ENCODE measurements at places on chromosomes 11 and 22. TPM values are rescaled to one million over a fixed set of nuclear protein-coding genes. Genes with fewer than 3 reads are reported as not detected.

GSTT2B gene
- total RNA-seq, result 2.1 TPM

ALDH3B1 gene
- total RNA-seq, result 0.23 TPM

CBLIF gene
- total RNA-seq, result not detected

DNA sequence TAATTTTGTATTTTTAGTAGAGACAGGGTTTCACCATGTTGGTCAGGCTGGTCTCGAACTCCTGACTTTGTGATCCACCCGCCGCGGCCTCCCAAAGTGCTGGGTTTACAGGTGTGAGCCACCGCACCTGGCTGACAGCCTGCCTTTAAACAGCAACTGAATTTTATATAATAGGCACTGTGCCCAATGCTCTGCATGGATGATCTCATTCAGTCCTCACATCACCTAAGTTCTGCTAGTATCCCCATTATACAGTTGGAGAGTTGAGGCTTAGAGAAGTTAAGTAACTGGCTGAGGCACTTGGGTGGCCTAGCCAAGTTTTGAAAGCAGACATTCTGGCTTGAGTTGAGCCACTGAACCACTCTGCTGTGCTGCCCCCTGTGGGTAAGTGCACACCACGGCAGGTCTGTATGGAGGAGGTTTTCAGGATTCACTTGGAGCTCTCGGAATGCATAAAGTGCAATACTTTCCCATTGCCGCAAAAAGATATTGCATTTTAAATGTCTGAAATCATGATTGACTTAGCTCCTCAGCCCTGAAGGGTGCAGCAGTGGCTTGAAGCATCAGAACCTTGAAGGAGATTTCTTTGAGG is 112.4 kb downstream of the LDLRAD3 start:
- H3K36me3 ChIP-seq, result peaks cover 10% of the 10 kb centered on the region
- DNase-seq, result peak; percentile 47
- H3K4me3 ChIP-seq, result no peak overlapping the region
- no peaks in the 10 kb centered on the region for H3K27me3 ChIP-seq
- H3K4me1 ChIP-seq, result peaks cover 27% of the 10 kb centered on the region

- H3K27me3 ChIP-seq, result peaks cover 48% of the 10 kb centered on the region
- no peak overlapping the region for H3K27ac ChIP-seq
- H3K4me3 ChIP-seq, result no peak overlapping the region
- peaks cover 8% of the 10 kb centered on the region for H3K4me1 ChIP-seq
Measured at GRCh38 chr11:119152604-119153003, 3.8 kb downstream of the ABCG4 start.

DNA sequence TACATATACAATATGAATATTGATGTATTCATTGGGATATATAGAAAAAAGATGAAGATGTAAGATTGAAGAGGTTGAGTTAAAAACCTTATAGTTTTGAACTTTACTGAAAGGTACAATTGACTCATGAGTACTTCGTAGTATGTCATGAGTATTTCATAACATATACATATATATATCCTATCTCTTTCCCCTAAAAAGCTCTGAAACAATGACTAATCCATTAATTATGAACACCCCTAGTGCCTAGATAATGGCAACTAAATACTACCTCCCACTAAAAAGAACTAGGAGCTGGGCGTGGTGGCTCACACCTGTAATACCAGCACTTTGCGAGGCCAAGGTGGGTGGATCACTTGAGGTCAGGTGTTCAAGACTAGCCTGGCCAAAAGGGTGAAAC is 31.5 kb downstream of the SLC35F2 start:
- H3K4me3 ChIP-seq, result no peak overlapping the region
- no peak for DNase-seq
- H3K4me1 ChIP-seq, result no peaks in the 10 kb centered on the region
- H3K36me3 ChIP-seq, result no peaks in the 10 kb centered on the region
- H3K27me3 ChIP-seq, result no peaks in the 10 kb centered on the region

DNA sequence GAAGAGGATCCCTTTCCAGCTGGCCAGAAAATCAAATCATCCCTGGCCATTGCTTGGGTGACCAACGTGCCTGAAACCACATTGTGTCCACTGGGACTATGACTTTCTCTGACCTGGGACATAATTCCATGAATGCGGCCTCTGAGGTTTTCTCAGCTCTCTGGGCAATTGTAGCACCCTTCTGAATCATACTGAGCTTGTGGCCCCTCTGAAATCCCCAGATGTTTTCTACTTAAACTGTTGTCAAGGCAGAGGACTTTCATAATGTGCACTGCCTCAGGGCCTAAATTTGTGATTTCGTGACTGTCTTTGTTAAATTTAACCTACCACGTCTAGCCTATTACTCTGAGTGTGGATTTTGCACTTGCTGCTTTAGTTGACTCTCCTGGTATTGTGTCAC is 321.1 kb upstream of the PLET1 start:
- H3K4me3 ChIP-seq, result no peak overlapping the region
- H3K27me3 ChIP-seq, result peaks cover 2% of the 10 kb centered on the region
- no peak overlapping the region for H3K27ac ChIP-seq
- no peaks in the 10 kb centered on the region for H3K36me3 ChIP-seq
- no peaks in the 10 kb centered on the region for H3K4me1 ChIP-seq
- DNase-seq, result no peak

- no peaks in the 10 kb centered on the region for H3K27me3 ChIP-seq
- no peak overlapping the region for H3K27ac ChIP-seq
- no peak overlapping the region for H3K4me3 ChIP-seq
- DNase-seq, result no peak
Measured at GRCh38 chr11:95035316-95035715, 10.3 kb downstream of the KDM4E start.

- H3K36me3 ChIP-seq, result no peaks in the 10 kb centered on the region
- H3K4me3 ChIP-seq, result no peak overlapping the region
- peaks cover 21% of the 10 kb centered on the region for H3K27me3 ChIP-seq
- peaks cover 18% of the 10 kb centered on the region for H3K4me1 ChIP-seq
- DNase-seq, result peak; percentile 77
Measured at GRCh38 chr11:14249121-14249963, 109.6 kb downstream of the RRAS2 start.

DNA sequence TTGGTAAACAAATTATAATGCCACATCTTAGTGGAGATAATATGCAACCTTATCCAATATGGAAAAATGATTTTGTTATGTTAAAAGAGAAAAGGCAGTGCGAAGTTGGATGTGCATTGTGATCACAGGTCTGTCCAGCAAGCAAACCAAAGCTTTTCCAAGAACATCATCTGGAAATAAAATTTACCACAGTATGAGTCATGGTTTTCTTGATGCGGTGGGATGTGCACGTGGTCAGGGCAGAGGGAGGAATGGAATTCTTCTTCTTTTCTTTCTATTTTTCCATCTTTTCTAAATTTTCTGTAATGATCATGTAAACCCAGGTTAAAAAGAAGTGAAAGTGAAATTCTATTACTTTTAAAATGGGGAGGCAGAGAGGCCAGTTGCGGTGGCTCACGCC is 169.8 kb downstream of the C11orf91 start:
- no peak overlapping the region for H3K27ac ChIP-seq
- H3K27me3 ChIP-seq, result no peaks in the 10 kb centered on the region
- H3K4me3 ChIP-seq, result no peak overlapping the region
- H3K36me3 ChIP-seq, result no peaks in the 10 kb centered on the region
- no peak for DNase-seq
- peaks cover 3% of the 10 kb centered on the region for H3K4me1 ChIP-seq

DNA sequence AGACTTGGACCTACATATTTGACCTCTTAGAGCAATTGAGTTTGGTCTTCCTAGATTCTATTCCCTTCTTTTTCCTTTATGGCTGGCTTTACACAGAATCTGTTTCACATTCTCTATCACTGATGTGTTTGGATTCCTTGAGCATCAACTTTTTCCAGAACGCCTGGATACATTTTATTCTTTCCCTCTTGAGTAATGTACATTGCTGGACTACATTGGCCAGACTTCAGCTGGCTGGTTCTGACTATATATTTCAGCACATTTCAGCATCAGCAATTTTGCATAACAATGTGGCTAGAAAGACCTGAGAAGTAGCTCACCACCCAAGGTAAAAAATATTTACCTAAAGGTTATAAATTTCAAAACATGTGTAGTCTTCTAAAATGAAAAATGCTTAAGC is 2198.2 kb upstream of the RAG2 start:
- DNase-seq, result no peak
- no peaks in the 10 kb centered on the region for H3K36me3 ChIP-seq
- H3K27ac ChIP-seq, result no peak overlapping the region
- no peaks in the 10 kb centered on the region for H3K27me3 ChIP-seq
- no peaks in the 10 kb centered on the region for H3K4me1 ChIP-seq
- H3K4me3 ChIP-seq, result no peak overlapping the region

DNA sequence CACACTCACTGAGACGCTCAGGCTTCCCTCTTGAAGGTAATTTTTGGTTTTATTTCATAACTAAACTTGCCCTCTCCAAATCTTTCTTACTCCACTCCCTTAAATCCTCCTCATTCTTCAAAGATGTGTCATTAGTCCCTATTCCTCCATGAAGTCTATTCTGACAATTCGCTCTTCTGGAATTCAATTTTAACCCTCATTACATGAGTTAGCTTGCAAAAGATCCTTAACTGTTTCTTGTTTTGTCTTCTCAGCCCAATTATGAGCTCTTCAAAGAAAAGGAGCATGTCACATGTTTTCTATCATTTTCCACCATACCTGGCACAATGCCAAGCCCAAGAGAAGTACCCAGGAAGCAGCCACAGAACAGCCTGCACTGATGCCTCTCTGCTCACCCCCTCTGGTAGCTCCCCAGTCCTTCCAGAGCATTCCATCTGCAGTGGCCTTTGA is 13.0 kb downstream of the GALNT18 start:
- no peak for DNase-seq
- H3K4me1 ChIP-seq, result peaks cover under 1% of the 10 kb centered on the region
- peaks cover 2% of the 10 kb centered on the region for H3K27me3 ChIP-seq
- no peaks in the 10 kb centered on the region for H3K36me3 ChIP-seq
- H3K4me3 ChIP-seq, result no peak overlapping the region

DNA sequence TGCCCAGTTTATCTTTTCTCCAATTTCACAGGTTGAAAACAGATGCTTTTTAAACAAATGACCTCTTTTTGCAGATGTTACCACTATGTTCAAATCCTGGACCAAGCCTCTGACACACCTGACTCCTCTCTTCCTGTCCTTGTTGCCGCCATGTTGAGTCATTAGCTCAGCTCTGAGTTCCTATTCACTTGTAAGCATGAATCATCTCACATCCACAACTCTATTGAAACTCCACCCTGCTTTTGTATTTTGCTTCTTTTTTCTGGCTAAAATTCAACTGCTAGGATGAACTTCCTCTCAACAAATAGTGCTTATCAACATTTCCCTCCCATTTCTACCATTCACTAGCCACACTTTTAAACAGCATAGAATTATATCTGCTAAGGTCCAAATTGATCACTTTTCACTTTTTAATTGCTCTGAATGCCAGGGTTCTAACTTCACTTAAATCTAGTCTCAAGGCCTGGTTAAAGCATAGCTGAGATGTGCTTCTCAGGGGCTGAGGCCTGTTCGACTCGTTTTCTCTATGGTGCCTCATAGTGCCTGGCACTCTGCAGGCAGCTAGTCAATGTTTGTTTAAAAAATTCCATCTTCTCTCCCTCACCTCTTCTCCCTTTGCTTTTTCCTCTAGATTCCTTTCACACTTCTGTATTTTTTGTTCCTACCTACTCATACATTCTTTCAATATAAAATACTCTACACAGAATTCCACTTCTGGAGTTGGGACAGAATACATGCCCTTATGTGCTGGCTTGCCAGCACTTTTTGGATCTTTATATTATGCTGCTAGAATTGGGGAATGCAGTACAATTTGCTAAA is 3.9 kb downstream of the JOSD1 start:
- no peak for DNase-seq
- peak overlapping the region; percentile 3 for H3K27ac ChIP-seq
- peaks cover 50% of the 10 kb centered on the region for H3K4me1 ChIP-seq
- peak overlapping the region; percentile 94 for H3K4me3 ChIP-seq

IL17REL gene
- total RNA-seq, result 0.07 TPM

MCHR1 gene
- 1.3 TPM for total RNA-seq

GRCh38 chr22:30813936-30814335 is 119.3 kb downstream of the OSBP2 start:
- H3K27ac ChIP-seq, result no peak overlapping the region
- H3K4me1 ChIP-seq, result no peaks in the 10 kb centered on the region
- no peak overlapping the region for H3K4me3 ChIP-seq

GRCh38 chr11:36343436-36343835 is 47.3 kb downstream of the PRR5L start:
- no peaks in the 10 kb centered on the region for H3K27me3 ChIP-seq
- H3K27ac ChIP-seq, result no peak overlapping the region
- H3K4me3 ChIP-seq, result no peak overlapping the region
- DNase-seq, result no peak

MARK2 gene
- 42.4 TPM for total RNA-seq

GRCh38 chr11:7522121-7522520 is 8.3 kb downstream of the PPFIBP2 start:
- no peak overlapping the region for H3K4me3 ChIP-seq
- H3K4me1 ChIP-seq, result peaks cover 8% of the 10 kb centered on the region
- no peak overlapping the region for H3K27ac ChIP-seq
- no peaks in the 10 kb centered on the region for H3K36me3 ChIP-seq
- DNase-seq, result no peak

DNA sequence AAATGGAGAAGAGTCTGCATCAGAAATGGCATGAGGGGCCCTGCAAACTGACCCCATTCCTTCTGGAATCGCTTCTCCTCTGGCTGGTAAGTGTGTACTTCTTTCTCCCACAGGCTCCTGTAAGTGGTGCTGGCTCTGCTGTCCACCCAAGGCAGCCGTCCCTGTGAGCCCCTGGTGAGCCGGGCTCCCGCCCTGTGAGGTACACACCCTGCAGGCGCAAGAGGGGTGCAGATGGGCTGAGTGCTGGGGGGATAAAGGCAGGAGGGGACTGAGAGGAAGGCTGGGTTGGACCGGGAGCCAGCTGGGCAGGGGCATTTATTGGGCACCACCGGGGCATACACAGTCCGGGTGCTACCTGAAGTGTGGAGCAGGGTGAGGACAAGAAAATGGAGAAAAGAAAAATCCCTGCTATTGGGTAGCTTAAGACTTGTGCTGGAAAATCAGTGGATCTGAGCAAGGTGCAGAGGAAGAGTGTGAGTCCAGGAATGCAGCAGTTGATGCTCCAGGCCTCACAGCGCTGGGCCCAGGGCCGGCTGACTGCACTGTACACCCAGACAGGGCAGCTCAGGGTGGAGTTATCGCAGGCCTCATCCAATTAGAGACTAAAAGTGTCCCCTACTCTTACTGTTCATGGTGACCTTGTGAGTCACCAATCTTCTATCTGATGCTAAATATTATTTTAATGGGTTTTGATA is 455.1 kb upstream of the B3GAT1 start:
- peaks cover 11% of the 10 kb centered on the region for H3K27me3 ChIP-seq
- H3K36me3 ChIP-seq, result no peaks in the 10 kb centered on the region
- no peak overlapping the region for H3K4me3 ChIP-seq
- DNase-seq, result no peak
- H3K27ac ChIP-seq, result no peak overlapping the region
- peaks cover 22% of the 10 kb centered on the region for H3K4me1 ChIP-seq

DNA sequence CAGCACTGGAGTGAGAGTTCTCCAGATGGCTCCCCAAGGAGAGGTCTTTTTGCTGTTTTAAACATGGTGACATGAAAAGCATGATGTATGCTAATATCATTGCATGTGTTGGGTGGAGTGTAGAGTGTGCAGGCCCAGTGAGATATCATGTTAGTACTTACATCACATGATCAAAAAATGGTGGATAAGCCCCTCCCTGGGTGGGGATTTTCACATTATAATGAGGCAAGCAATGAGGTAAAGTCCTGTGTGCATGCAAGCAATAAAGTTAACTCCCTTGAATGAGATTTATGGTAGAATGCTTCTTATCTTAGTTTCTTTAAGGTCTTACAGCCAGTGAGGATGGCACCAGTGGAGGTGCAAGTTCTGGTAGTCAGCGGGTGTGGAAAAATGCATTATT is 8.5 kb downstream of the FAM111B start:
- H3K27me3 ChIP-seq, result no peaks in the 10 kb centered on the region
- DNase-seq, result no peak
- H3K27ac ChIP-seq, result peak overlapping the region; percentile 52
- peaks cover 81% of the 10 kb centered on the region for H3K36me3 ChIP-seq
- peaks cover 4% of the 10 kb centered on the region for H3K4me1 ChIP-seq

Measured in neural crest cell (in vitro differentiated cells).